ENCODE measurements at places on chromosomes 13 and 19. TPM values are rescaled to one million over a fixed set of nuclear protein-coding genes. Genes with fewer than 3 reads are reported as not detected.

KLK4 gene
- not detected for polyA plus RNA-seq

ZBTB7A gene
- polyA plus RNA-seq = 4.0 TPM

AZU1 gene
- not detected for polyA plus RNA-seq

TGFBR3L gene
- polyA plus RNA-seq = not detected

LATS2 gene
- 19.3 TPM for polyA plus RNA-seq

FCAR gene
- polyA plus RNA-seq = not detected
